ENCODE measurements at places on chromosomes 2 and 18.

DNA sequence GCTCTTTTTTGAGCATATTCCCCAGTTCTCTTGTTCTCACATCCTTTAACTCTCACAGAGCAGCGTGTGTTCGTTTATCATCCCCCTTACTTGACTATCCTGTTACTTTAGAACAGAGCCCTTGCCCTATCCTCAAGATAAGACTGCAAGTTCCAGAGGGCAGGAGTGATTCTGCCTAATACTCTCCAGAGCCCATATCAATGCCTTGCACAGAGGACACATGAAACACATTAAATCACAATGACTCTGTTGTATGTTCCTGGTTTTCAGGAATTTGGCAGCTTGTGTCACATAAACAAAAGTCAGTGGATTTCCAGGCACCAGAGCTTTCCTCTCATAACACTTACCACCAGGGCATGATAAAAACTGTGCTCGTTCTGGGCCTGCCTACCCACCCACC is 156.7 kb downstream of the RNF144A start:
- DNase-seq: no peak

DNA sequence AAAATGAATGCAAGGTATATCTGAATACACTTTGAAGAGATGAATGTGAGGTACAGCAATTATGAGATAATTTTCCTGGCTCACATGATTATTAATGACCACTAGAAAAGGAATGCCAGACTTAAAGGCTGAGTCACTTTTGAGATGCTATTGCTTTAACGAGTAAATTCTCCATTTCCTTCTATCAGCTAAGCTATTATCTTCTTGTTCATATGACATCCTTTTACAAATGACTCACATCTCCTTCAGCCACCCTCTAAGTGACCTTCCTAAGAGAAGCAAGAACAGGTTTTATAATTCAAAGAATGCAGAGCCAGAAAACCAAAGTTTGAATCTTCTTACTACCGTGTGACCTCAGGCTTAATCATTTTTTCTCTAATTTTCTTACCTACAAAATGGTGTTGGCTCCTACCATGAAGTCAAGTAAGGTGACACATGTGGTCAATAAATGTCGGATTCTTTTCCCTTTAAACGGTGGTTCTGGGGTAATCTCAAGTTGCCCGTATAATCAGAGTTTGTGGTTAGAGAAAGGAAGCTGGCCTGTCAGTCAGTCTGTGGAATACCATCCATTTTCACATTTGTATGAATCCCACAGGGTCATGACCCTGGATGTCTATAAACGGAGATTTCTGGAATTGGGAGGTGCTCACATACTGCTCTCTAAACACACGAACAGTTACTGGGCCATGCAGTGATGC is 184.0 kb upstream of the PID1 start:
- DNase-seq: no peak

GRCh38 chr2:179272406-179273192 is 8.0 kb upstream of the SESTD1 start:
- no peak for DNase-seq

- DNase-seq: no peak
Measured at GRCh38 chr2:167960089-167960747, 287.2 kb downstream of the STK39 start.

DNA sequence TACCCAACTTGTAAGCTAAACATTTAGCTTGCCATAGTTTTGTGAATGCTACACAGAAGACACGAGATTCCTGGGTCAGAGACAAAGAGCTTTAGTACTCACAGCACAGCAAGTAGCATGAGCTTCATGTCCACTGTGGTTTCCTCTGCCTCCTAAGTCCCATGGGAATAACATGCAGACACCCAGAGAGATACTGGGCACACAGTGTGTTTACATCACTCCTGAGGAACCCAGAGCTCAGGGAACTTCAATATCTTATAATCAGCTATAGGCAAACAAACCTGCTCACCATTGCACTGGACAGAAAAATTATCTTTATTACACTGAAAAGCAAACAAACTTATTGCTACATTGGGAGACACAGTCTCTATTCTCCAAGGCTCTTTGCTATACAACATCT is 14.5 kb upstream of the NCK2 start:
- no peak for DNase-seq

DNA sequence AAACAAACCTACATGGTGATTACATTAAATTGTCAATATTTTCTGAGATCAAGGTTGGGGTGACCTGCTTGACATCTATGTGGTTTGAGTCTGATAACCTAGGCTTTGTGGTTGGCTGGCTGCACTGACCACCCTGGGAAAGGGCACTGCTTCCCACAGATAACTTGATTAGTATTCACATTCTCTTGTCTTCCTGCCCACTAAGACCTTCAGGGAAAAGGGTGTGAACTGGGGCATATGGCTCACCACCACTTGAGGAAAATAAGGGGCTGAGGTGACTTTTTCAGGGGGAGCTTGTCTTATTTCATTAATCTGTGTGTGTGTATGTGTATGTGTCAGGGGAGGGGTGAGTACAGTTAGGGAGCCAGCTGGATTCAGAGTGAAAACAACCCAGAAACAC is 1.5 kb downstream of the SMYD1 start:
- DNase-seq: no peak

DNA sequence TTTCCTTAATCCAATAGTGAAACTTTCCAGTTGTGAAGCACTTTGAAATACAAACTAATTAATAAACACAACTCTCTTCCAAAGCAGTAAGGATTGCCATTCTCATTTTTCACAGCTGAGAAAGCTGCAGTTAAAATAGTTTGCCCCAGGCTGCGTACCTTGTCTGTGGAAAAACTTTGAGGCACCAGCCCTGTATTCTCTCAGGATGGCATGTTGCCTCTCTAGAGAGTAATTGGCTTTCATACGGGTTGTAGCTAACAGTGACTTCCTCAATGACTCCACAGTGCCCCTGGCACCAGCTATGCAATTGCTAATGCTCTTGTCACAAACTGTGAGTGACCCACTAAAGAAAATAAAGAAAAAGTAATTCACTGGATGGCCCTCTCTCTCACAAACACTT is 345.7 kb downstream of the MTX2 start:
- DNase-seq: no peak

DNA sequence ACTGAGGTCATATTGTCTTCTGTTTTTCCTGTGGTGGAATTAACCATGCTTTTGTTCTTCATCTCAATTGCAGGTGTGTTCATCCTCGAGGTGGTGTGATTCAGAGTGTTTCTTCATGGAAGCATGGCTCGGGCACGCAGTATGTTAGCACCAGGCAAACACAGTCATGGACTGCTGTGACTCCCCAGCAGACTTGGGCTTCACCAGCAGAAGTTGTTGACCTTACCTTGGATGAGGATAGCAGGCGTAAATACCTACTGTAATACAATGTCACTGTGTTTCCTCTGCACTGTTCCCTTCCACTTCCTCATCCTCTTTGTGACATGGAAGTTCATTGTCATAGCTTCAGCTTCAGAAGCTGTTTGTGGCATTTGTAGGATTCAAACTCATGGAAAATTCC is 158.7 kb downstream of the HAUS1 start:
- DNase-seq: no peak

GRCh38 chr18:8260827-8261226 is 348.4 kb upstream of the RAB12 start:
- no peak for DNase-seq

- no peak for DNase-seq
Measured at GRCh38 chr2:236131073-236131692, 37.0 kb downstream of the GBX2 start.

GRCh38 chr2:59353306-59353921 is 1112.3 kb upstream of the FANCL start:
- DNase-seq: no peak

- DNase-seq: no peak
Measured at GRCh38 chr2:30192314-30192713, 39.0 kb upstream of the LBH start.

DNA sequence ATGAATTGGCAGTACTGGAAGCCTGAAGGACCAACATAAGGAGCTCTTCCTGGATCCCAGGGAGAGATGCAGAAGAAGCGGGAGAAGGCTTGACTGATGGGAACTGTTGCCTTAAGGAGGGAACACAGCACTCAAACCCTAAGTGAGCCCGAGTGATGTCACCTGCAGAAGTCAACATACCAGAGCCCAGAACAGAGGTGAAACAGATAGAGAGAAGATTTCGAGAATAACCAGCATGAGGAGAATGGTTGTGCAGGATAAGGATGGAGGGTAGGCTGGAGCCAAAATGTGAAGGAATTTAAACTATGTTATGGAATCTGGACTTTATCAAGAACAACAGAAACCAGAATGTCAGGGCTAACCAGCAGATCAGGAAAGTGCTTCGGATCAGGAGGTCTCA is 463.1 kb upstream of the DDX18 start:
- no peak for DNase-seq

DNA sequence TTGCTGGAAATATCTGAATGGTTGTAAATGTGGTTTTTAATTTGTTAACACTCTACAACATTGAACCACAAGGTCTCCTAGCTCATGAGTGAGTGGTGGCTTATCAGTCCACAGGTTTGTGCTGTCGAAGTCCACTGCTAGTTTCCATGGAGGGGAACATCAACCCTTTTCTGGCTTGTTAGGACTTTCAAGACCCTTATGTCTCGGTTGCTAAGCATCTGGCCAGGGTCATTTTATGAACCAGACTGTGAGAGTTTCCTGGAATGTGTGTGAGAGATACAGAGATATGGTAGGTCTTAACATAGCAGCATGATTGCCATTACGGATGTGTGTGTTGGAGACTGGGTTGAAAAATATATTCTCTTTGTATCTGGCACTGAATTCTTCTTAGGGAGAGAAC is 36.9 kb downstream of the KCNE4 start:
- DNase-seq: no peak

DNA sequence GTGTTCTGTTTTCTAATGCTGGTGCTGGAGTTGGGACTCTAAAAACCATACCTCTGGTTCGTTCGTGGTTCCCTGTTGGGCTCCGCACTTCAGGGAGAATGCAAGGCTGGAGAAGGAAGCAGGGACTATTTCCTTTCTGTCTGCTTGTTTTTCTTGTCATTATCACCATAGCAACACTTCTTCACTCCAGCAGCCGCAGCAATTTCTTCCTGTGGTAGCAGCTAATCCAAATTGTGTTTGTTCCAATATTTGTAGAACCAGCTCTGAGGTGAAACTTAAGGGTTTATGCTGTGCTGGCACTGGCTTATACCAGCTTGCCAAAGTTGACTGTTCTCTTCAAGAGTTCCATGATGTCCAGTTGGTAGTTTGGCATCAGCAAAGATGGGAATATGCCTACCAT is 301.4 kb upstream of the SYT4 start:
- DNase-seq: no peak

GRCh38 chr2:12824351-12824777 is 107.6 kb downstream of the TRIB2 start:
- DNase-seq: no peak

DNA sequence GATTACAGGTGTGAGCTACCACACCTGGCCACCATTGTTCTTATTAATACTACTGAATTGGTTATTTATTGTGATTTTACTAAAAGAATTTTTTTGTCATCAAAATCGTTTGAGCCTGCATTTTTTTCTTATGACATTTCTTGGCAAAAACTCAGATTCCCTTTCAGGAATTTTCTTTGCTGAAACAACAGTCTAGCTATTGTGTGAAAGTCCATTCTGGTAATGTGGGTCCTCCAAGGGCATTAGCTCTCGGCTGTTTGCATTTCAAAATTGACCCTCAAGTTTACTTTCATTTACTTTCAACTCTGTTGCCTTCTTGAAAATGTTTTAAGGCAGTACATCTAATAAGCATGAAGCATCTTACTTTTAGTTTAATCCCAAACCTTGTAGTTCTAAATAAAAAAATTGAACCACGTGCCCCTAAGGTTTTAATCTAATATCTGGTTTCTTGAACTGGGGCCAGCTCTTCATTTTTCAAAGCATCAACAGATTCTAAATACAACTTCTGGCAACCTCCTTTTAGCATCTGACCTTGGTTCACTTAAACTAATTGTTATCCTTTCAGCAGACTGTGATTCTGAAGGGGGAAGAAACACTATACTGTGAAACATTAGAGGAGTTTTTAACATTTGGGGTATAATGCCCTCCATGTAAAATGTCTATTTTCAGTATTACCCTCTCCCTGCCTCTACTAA is 325.2 kb upstream of the RAB12 start:
- no peak for DNase-seq

- no peak for DNase-seq
Measured at GRCh38 chr18:3660739-3661515, 211.0 kb downstream of the TGIF1 start.

DNA sequence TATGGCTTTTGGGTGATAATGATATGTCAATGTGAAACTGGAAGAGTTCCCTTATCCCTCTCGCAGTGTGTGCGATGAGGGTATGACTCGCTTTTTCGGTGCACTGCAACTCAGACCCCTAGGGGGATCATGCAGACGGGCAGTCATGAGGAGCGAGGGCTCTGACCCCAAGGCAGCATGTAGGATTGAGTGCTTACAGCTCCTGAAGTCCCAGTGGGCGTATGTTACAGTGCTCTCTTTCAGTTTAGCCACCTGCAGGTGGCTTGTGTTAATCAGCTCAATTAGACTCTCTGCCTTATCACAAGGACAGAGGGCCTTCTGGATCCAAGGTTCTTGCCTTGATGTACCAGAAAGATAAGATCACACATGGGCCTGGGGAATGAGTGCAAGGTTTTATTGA is 1269.9 kb upstream of the GYPC start:
- DNase-seq: no peak

DNA sequence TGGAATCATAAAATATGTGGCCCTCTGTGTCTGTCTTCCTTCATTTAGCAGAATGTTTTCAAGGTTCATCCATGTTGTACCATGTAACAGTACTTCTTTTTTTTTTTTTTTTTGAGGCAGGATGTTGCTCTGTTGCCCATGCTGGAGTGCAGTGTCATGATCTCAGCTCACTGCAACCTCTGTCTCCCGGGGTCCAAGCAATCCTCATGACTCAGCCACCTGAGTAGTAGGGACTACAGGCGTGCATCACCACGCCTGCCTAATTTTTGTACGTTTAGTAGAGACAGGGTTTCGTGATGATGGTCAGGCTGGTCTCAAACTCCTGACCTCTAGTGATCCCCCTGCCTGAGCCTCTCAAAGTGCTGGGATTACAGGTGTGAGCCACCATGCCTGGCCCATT is 31.2 kb downstream of the RAB1A start:
- no peak for DNase-seq

GRCh38 chr2:218400167-218400929 is 680 bp downstream of the CTDSP1 start:
- DNase-seq: no peak

DNA sequence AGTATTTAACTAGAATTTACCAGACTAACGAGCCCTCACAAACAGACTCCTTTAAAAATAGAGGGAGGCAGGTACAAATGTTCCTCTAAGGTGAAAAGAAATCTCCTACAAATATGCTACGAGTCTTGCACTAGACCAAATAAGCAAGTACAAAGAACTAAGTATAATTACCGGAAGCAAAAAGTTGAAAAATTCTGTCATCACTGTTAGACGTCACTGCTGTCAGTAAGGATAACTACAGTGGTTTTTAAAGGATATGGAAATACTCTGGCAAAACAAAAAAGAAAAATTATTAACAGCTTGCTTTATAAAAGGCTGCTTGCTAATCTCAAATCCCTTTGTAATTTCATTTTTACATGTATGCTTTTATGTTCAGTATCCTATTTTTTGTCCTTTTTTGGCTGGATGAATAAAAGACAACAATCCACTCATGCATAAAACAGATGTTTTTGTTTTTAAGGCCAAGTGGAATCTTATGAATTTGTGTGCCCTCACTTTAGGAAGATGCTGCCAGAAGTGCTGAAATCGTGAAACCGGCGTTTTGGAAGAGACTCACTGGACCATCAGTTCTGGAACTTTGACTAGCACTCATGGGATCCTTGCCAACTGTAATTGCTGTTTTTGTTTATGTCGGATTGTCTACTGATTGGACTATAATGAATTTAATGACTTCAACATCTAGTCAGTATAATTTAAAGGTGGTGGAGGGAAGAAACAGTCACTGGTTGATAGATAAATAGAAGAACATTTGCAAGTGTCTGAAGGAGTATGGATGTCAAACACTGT is 6.7 kb downstream of the ZNF521 start:
- no peak for DNase-seq

Measured in CD8-positive, alpha-beta T cell (primary cell).